ENCODE measurements at places on chromosomes 3 and 15.

DNA sequence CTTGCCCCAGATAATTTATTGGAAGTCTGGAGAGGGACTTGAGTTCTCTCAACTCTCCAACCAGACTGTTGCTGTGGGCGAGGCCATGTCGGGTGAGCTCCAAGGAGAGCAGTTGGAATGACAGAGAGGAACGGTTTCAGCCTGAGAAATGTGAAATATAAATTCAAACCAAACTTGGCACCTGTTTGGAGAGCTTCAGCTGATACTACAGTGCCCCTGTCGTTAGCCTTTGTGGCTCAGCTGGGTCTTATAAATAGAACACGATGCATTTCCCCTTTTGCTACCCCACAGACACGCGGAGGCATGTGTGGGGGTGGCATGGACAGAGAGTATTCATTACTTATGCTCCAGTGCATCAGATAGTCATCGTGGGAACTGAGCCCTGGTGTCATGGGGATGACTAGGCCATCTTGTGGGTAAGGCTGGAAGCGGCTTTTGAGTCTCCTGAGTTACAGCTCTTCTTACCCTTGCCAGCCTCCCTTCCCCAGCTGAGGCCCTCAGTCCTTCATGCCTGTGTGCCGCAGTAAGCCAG is 15.6 kb downstream of the SMAD3 start:
- no peak for DNase-seq

DNA sequence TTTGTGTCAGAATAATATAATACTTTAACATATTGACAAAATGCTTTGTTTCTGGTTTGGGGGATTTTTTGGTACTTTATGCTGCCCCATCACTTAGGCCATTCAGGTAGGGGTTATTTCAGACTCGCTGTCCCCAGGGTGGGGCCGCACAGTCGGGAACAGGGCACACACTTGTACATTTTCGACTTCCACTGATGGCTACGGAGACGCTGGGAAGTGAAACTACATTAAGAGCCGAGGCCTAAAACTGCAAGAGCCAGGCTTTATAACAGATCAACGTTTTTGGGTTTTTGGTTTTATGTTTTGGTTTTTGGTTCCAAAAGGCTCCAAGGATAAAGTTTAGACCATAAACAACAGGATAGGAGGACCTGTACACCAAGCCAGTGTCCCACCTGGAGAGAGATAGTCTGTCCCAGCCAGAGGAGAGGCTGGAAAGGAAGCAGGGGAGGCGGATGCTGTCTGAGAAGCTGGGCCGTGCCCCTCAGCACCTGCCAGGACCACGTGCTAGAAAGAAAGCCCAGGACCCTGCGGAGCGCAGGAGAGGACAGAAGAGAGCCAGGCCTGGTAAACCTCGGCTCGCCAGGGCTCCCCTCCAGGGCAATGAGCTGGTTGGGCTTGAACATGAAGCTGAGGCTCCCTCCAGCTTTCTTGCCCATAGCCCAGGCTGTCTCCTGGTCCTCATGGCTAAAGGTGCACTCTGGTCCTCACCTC is 111.7 kb downstream of the CHSY1 start:
- no peak for DNase-seq

GRCh38 chr3:196625331-196625730 is 14.2 kb upstream of the NRROS start:
- no peak for DNase-seq

GRCh38 chr3:189406148-189406547 is 225.0 kb upstream of the TP63 start:
- no peak for DNase-seq

DNA sequence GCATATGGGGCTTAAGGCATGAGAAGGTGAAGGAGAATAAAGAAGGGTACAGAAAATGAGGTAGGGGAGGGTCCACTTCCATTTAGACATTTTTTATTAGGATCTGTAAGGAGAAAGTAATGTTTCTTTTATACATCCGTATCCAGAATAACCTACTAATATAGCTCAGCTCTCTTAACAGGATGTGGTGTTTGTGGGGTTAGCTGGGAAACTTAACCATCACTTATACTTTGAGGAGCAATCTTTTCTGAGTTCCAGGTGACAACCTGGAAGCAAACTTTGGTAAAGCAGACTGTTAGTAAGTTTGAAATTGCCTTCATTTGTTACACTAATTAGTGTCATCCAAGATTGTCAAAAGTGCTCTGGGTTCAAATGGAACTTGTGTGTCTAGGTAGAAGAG is 36.6 kb downstream of the BUB1B start:
- DNase-seq: no peak

- DNase-seq: peak; percentile 60
Observed at GRCh38 chr3:195160257-195160898, 110.6 kb downstream of the XXYLT1 start.

All from DMS153 (cell line).